ENCODE measurements at places on chromosomes 2 and 18.

DNA sequence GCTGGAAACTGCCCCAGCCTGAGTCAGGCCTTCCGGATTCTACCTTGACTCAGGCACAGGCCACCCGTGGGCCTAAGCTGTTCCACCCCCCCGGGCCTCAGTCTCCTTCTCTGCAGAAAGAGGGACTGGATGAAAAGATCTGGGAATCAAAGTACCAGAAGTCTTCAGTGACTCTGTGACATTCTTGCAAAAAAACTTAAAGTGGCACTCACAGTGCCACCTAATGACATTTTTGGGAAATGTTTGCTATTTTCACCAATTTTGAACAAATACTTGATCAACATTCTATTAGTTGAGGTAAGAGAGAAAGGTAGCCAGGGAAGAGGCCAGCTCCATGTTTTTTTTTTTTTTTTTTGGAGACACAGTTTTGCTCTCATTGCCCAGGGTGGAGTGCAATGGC, 48.3 kb upstream of the ACAA2 start:
- no peak for DNase-seq

- no peak for DNase-seq
These were observed 126.4 kb downstream of the TXNL1 start for GRCh38 chr18:56511996-56512395.

DNA sequence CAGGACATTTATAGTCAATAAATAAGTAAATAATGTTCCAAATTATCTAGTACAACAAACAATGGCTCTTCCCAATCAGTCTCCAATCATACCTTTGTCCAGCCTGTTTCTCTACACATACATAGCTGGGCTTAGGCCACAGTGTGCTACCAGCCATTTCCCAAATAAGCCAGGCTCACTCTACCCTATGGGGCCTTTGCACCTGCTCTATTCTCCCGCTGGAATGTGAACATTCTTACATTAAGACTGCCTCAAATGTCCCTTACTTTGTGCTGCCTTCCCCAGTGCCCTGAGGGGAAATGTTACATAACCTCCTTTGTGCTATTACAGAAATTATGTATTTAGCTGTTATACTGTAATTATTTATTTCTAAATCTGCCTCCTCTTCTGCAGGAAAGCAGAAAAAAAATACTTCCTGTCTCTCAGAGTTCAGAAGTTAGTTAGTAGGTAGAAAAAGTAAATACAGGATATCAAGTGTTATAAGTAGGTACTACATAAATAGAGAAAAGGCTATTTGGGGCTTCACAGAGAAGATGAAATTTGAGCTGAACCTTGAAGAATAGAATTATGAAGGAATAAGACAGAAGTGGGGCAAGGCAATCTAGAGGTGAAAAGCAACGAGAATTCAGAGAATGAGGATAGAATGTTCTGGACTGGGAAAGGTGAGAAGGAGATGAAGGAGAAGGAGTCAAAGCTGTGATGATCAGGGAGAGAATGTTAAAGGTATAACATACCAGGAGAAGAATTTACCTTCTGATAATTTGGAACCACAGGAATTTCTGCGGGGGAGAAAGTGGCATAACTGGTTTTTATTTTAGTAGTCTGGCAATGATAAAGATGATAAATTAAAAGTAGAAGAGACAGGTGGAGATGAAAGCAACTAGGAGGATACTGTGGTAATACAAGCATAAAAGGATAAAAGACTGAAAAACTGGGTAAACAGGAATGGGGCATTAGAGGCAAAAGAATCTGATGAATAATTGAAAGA, 37.0 kb downstream of the ROCK1 start:
- no peak for DNase-seq

DNA sequence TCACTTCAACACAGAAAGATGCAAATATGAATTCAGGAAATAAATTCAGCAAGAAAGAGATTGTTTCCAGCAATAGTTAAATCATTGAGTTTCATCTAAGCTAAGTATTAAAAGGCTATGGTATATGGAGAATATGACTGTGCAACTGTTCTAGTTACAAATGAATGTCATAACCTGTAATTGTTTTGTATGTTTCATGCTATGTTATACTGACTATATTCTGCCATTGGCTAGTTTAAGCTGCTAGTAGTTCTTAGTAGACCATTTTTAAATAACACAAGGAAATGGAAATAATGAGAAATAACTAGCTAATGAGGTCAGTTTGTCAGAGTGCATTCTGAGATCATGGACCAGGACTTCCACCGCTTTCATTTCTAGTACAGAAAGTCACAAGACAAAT, 1154.9 kb upstream of the TMEFF2 start:
- DNase-seq = no peak

DNA sequence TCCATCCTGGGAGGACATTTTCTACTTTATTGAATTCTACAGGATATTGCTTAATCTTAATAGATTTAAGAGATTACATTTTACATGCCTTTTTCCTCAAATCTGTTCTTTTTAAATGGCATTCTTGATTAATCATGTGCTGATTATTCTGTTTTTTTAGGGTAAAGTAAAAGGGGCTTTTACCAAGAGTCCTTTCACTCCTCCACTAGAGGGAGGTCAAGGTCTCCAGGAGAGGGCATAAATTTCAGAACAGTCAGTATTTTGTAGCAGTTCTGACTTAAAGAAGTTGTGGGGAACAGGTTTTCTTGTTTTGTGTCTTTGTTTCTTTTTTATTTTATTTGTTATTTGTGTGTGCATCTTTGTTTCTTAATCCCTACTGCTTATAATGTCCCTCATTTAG, 25.4 kb downstream of the WDR75 start:
- no peak for DNase-seq

- DNase-seq = peak; percentile 15
These were observed 7.2 kb upstream of the NEU4 start for GRCh38 chr2:241801611-241802420.

DNA sequence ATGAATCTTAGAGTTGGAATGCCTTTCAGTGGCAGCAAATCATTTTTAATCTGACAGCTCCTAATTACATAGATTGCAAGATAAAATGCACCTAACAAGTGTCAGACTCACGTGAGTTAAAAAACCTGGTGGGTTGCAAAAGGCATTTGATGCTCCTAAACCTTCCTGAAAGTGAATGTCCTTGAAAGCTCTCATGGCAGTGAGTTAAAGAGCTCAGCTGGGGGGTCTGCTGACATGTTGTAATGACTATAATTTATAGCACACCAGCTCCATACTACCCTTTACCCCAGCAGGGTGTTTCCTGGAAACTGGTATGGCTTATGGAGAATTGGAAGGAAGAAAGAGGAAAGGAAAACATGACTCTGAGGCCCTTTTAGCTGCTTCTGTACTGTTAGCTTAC, 91.9 kb upstream of the CAVIN2 start:
- DNase-seq = no peak

- DNase-seq = no peak
These were observed 929.2 kb upstream of the SOX11 start for GRCh38 chr2:4762951-4763376.

GRCh38 chr2:240869109-240869955, 708 bp downstream of the AGXT start:
- DNase-seq = no peak

DNA sequence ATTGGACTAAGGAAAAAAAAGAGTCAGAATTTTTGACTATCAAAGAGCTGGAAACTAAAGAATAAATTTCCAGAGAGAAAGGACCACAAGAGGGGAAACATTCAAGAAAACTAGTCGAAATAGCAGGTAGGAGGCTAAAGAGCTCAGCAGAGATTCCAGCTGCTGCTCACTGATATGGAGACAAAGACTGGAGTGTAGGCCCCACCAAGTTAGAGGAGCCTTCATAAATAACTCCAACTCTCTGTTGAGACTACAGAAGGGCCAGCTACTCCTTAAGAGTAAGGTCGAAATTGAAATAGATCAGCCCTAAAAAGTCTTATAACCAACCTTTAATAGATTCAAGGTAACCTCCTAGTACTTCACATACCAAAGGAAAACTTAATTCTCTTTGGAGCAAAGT, 31.1 kb downstream of the SS18 start:
- DNase-seq = no peak

- DNase-seq = no peak
These were observed 166.1 kb downstream of the LAMA1 start for GRCh38 chr18:6951336-6952090.

GRCh38 chr18:49141491-49141890, 190.7 kb upstream of the SMAD7 start:
- DNase-seq = no peak

- DNase-seq = no peak
These were observed 53.7 kb downstream of the THUMPD2 start for GRCh38 chr2:39725401-39725800.

DNA sequence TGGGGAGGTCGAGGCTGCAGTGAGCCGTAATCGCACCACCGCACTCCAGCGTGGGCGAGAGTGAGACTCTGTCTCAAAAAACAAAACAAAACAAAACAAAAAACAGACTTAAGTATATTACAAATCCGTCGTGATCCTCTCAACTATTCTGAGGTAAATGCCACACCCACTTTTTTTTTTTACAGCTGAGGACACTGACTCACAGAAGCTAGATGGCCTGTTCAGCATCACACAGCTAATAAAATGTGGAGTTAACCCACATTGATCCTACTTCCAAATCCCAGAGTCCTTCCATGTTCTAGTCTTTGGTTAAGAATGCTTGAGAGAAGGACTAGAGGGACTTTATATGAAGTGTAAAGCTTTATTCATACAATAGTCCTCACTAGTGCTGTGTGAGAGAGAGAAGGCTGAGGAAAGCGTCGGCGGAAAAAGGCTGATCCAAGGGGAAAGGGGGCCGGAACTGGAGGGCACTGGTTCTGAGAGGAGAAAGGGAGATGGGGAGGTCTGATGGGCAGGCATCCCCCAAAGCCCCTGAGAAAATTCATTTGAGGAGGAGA, 627 bp downstream of the RNF25 start:
- no peak for DNase-seq

- DNase-seq = peak; percentile 95
These were observed at the start of gene GFPT1 for GRCh38 chr2:69386789-69387734. Gene GFPT1 (minus strand): TSS chr2:69387227. CDS start chr2:69387071, 156 bp downstream.

DNA sequence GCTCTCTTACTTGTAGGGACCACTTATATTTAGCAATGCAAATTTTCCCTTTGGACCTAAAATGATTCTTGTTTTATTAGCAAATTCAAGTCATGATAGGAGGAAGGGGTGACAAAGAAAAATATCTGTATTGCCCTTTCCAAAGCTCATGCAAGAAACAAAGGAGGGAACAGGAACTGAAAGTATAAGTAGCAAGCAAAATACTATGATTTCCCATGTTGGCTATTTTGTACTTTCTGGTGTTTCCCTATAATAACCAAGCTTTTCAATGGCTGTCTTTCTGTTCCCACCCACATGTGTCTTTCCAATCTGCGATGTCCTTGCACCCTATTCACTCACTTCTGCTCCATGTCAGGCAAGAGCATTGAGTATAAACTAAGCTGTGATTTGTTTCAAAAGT, 279.7 kb downstream of the RNF144A start:
- DNase-seq = no peak

- no peak for DNase-seq
These were observed 26.5 kb downstream of the PPP4R3B start for GRCh38 chr2:55590810-55591440.

GRCh38 chr2:143805666-143806065, 676.4 kb downstream of the ARHGAP15 start:
- DNase-seq = no peak

DNA sequence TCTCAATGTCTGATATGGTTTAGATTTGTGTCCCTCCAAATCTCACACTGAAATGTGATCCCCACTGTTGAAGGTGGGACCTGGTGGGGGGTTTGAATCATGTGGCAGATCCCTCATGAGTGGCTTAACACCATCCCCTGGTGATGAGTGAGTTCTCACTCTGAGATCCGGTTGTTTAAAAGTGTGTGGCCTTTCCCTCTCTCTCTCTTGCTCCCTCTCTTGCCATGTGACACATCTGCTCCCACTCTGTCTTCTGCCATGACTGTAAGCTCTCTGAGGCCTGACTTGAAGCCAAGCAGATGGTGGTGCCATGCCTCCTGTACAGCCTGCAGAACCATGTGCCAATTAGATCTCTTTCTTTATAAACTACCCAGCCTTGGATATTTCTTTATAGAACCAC, 108.8 kb downstream of the RBMS1 start:
- DNase-seq = no peak

DNA sequence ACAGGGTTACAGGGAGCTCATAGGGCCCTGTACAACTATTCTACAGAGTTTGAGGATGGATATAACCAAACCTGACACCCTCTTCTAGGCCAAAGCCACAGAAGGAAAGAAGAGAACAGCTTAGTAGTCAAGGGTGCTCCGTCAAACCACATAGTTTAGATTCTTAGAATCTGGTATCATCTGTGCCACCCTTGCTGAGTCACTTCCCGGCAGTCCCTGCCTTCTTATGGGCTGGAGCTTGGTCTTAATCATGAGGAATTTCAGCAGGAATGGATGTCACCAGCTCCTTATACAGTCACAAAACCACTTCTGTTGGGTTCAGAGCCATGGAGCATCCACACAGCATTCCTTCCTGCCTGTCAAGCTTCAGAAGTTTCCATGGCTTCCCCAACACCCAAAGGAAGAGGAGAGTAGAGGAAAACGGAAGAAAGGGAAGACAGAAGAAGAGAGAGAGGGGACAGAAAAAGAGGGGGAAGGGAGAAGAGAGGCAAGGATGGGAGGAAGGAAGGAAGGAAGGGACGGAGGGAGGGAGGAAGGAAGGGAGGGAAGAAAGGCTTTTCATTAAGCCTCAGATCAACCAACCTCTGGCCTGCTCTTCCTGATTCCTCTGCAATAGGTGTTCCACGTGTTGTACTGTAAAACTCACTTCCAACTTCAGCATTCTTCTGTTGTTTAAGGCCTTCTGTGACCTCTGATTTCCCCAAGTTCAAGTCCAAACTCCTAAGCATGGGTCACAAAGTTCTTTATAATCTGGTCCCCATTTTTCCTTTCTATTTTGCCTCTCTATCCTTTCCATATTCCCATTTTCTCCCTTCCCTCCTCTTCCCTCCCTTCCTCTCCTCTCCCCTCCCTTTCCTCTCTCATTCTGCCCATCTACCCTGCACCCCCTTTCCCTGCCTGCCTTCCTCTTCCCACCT, 246.1 kb upstream of the TNP1 start:
- no peak for DNase-seq

GRCh38 chr18:70044632-70045031, 97.0 kb upstream of the CD226 start:
- no peak for DNase-seq

DNA sequence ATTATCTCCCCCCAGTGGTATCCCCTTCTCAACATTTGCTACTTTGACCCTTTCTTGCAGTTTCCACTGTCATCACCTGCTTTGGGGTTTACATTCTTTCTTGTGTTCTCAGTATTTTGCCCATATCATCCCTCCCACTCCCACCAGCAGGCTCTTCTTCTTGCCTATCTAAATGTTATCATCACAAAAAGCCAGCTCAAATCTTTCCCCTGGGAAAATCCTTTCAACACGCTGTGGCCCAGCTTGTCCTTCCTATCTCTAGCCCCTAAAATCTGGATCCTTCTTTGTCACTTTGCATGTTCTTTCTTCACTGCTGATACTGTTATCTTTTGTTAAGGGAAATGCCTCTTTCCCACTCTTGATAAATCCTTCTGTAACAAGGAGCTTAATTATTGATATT, 138.2 kb downstream of the RAD51AP2 start:
- DNase-seq = no peak

DNA sequence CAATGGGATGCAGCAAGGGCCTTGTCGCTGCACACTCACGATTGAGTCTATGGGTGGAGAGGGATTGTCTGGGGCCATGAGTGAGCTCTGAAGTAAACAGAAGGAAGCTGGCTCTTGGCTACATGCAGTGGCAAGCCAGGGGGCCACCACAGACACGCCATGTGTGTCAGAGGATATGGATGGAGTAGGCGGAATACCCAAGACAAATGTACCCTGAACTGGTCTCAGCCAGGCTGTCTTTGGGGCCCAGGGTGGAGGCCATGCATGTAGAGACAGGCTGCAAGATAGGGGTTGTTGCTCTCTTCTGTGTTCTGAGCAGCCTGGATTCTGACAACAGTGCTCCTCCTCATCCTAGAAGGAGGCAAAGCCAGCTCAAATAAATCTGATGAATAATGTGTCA, 24.0 kb upstream of the ITGA6 start:
- no peak for DNase-seq

Measured in activated T-cell treated with anti-CD3 and anti-CD28 coated beads, Interleukin-2, amount 50 U/mL, for 48 hours (primary cell).